ENCODE measurements at places on chromosomes 5 and 9.
A peak's percentile ranks its signal among the peaks of the same experiment; 100 is the strongest.

DNA sequence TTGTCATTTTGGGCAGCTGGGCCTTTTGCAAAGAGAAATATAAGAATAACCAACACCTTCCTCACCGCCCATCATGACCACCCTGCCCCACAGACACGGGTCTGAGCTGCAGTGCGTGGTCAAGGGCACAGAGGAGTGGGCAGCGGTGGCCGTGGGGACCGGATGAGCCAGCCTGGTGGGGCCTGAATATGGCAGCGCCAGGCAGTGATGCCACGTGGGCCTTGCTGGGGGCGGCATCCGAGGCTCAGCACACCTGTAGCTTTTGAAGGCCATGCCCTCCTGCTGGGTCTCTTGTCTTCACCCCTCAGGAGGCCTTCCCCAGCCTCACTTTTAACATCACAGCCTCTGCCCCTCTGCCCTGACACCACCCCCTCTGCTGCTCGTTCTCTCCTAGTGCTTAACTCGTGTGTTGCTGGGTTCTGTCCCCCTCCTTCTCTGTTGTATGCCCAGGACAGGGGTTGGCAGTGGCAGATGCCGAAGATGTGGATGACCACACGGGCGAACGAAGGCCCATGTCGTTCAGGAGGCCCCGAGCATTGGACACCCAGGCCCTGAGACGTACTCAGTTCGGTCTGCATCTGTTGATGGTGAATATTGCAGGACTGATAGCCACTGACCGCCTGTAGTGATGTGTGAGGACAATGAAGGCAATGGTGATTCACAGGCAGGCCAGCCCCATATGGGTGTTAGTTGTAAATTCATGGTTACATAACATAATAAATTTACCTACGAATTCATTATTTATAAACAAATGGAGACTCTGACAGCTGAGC, 46.0 kb downstream of the AHRR start:
- peak; percentile 23 for DNase-seq

GRCh38 chr9:105633411-105633810, 28.8 kb upstream of the TAL2 start:
- DNase-seq: no peak

DNA sequence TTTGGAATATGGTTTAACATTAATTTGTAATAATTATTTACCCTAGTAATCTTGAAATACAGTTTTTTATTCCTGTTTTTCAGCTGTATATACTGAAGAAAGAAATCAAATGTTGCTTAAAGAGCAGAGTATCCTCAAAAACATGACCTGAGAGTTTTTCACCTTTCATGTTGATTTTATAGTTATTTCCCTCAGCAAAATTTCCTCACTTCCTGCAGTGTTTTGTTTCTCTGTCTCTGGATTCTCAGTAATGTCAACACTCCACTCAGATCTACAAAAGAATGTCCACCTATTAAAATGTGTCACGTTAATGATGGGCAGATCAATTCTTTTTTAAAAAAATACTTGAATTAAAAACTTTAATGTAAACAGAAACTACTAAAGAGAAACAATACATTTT, 398.3 kb downstream of the ANXA1 start:
- DNase-seq: no peak

GRCh38 chr5:147906326-147907095, at the start of gene C5orf46:
Gene C5orf46, minus strand, starts transcription at chr5:147906538. Its CDS starts 37 bp downstream, at chr5:147906501.
- DNase-seq: no peak

GRCh38 chr5:160930406-160930805, 78.4 kb upstream of the ATP10B start:
- DNase-seq: no peak

DNA sequence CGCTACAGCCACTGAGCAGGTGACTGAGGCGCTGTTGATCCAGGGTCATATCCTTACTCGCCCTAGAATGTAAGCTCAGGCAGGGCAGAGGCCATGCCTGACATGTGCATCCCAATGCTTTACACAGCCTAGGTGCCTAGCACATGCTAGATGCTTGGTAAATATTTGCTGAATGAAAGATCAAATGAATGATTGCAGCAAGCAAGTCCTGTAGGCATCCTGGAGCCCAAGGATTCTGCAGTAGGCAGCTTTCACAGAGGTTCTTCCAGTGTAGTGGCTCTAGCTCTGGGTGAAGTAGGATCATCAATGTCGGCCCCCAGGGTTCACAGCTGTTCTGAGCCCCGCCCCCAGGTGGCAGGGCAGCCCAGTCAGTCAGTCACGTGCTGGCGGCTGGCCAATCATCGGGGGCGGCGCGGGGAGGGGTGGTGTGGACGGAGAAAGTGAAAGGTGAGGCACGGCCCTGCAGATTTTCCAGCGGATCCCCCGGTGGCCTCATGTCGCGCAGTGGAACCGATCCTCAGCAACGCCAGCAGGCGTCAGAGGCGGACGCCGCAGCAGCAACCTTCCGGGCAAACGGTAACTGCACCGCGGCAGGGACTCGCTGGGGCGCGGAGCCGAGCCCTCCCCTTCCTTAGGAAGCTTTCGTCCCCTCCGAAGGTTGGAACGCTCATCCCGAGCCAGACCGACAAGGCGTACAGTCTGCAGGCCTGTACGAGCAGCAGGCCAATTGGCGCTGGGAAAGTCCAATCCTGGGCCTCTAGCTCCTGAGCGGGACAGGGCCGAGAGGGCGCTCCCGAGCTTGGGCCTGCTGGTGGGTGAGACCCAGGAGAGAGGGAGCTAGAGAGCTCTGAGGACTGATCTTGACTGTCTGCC, at the start of gene GALT:
GALT (plus strand) TSS at position 465 of the 873 bp plus-strand sequence; CDS start at position 495, 30 bp downstream.
- peak; percentile 98 for DNase-seq

- DNase-seq: peak; percentile 45
These were observed 206.0 kb upstream of the DMRTA1 start for GRCh38 chr9:22240619-22241018.

GRCh38 chr5:66860199-66860975, 264.2 kb downstream of the MAST4 start:
- no peak for DNase-seq

DNA sequence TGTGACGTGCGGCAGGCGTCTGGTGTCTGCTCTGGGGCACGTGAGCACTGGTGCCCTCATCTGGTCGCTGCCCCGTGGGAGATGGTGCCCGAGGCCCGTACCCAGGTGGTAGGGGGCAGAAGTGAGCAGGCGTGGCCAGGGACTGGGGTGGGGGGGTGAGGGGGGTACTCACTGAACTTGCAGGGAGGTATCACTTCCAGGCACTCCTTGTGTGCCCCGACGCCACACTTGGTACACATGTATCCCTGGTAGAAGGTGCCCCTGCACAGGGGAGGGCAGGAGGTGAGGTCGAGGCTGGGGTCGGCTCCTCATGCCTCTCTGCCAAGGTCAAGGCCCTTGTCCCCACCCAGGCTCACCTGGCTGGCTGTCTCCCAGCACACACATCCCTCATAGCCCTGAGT, 45.2 kb upstream of the SARDH start:
- DNase-seq: no peak

DNA sequence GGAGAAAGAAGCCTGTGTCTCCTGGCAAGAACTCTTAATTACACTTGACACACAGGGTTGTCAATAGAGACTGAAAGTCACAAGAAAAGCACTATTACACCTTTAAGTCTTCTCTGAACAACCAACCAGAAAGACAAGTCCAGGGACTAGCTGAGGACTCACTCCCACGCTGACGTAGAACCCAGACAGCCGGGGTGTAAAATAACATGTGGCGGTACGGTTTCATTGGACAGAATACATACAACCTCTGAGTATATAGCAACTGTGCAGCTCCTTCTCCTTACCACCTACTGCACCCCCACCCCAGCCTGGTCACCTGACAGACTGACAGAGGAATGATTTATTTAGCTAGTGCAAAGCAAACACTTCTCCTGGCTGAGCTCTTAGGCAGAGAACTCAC, 103.4 kb upstream of the RASEF start:
- DNase-seq: no peak

DNA sequence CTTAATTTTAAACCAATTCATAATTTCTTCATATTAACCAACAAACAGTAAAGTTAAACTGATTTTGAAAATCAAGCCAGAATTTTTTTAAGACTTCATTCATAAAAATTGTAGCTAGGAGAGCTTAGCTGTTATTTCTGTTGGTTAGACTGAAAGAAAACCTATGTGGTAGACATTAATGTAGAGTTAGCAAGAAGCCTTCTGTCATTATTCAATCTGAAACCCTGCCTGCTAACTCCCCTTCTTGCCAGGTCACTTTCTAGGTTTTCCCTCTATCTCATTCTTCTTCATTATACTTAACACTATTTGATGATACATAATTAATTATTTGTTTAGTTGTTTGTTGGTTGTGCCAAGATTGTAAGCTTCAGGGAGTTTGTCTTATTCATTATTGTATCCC, 304.3 kb upstream of the MEF2C start:
- DNase-seq: no peak

DNA sequence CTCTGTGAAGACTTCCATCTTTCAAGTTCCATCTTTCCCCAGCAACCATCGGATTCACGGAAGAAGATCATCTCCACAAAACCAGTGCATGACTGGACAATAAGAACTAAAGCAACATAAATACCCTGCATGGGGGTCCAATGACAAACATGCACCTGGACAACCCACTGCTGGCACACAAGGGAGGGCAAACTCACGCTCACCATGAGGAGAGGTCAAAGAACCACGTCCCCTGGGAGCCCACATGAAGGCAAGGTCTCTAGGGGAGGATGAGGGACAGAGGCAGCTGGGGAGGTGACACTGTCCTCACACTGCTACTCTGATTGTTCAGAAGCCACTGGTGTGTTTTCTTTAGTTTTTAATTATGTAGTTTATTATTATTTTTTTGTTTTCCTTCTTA, 190.8 kb downstream of the MED10 start:
- no peak for DNase-seq

- no peak for DNase-seq
These were observed 1191.9 kb upstream of the NUDT12 start for GRCh38 chr5:104754311-104754995.

- no peak for DNase-seq
These were observed 22.7 kb downstream of the WNK2 start for GRCh38 chr9:93206576-93207155.

- DNase-seq: no peak
These were observed 74.7 kb downstream of the FCHO2 start for GRCh38 chr5:73030531-73030930.

- no peak for DNase-seq
These were observed 170.4 kb downstream of the ARRDC3 start for GRCh38 chr5:91212714-91213092.

- DNase-seq: no peak
These were observed 57.2 kb downstream of the ITGA1 start for GRCh38 chr5:52844885-52845284.

DNA sequence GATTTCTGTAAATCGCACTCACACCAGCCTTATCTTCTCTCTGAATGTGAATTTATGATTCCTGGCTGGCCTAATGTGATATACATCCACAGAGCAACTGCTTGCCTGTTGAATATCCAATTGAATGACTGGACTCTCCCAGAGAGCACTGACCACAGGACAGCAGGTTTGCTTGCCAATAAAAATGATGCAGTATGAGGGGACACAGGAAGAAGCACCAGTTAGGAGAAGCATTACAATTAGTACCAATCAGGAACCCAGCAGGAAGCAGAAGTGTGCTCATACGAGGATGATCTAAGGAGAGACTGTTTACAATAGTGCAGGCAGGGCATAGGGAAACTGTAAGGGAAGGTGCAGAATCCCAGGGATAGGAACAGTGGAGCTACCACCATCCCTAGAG, 127.2 kb upstream of the ZNF366 start:
- no peak for DNase-seq

- no peak for DNase-seq
These were observed 434.0 kb downstream of the GADD45G start for GRCh38 chr9:90038763-90039162.

DNA sequence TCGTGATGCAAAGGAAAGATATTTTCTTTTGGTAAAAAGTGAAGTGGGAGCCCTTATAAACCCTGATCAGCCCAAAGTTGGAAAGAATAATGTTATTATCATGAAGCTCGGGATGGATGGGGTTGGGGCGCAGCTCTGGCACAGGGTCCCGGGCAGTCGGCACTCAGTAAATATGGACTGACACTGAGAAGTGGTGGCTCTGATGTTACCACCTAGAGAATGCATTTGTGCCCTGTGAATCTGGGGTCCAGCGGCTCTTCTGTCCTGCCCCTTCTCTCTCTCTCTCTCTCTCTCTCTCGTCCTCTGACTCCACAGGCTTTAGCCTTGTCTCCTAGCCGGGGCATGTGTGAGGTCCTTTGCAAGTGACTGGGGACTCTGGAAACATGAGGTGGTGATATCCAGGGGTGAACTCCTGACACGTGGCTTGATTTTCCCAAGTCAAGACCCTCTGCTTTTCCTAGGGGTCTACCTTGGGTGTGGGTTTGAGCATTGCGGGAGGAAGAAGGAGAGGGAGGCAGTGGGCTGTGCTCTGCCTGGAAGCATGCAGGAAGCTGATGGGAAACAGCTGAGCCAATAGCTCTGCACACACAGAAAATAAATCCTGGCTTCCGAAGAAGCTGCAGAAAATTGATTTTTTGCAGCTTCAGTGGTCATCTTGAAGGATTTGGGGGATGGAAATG, 162.7 kb downstream of the MACROH2A1 start:
- DNase-seq: no peak

DNA sequence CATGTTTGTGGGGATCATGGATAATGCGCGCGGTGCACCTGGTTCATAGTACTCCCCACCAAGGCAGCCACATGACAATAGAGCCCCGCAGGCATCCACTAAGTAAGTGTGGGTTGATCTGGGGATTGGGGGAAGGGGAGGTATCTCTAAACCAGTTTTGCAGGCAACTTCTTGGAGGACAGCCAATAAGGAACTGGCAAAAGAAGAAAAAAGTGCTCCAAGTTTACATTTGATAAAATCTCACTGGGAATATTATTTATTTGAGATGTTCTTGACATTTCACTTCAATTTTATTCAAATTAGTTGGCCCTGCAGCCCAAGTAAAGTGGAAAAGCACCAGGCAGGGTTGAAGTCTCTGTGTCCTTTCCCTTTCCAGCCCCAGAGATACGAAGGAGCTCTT, 8.5 kb downstream of the FBP1 start:
- DNase-seq: no peak

- DNase-seq: no peak
These were observed 16.1 kb downstream of the RAI14 start for GRCh38 chr5:34672196-34672595.

- no peak for DNase-seq
These were observed 220.4 kb downstream of the PARP8 start for GRCh38 chr5:50886657-50887345.

Measured in GM13976 (cell line).